ENCODE measurements at places on chromosomes 16 and 17.
A peak's percentile ranks its signal among the peaks of the same experiment; 100 is the strongest.

GRCh38 chr16:81729451-81729850 is 49.6 kb upstream of the PLCG2 start:
- DNase-seq = no peak

DNA sequence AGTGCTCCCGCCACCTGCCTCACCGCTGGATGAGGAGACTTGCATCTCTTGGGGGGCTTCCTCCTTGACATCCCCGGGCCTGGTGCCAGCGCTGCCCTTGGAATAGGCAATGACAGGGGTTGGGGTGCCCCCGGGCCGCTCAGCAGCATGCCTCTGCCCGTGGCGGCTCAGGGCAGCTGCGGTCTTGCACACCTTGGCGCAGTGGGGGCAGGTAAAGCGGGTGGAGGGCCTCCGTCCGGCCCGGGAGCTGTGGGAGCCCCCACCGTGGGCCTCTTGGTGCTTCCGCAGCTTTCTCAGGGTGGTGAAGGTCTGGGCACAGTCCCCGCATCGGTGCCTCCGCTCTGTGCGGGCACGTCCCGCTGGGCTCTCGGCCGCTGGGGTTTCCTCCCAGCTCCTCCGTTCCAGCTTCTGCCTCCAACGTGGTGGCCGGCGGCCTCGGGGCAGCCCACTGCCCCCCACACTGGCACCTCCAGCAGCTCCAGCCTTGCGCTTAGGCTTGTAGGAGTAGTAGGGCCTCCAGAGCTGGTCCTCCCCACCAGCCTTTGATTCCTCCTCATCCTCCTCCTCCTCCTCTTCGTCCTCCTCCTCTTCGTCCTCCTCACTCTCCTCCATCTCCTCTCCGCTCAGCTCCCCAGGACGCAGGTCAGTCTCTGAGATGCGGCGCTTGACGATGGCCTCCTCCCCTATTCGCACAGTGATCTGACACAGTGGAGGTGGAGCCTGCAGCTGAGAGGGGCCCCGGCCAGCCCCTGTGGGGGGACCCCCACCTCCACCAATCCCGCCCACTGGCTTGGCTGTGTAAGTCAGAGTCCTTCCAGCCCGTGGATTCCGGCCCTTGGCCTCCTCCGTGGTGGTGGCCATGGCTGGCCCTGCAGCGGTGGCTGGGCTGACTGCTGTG is 16.7 kb downstream of the ZBTB4 start:
- no peak for DNase-seq

GRCh38 chr16:30535777-30536190 is 1.1 kb upstream of the ZNF747 start:
- peak; percentile 79 for DNase-seq

DNA sequence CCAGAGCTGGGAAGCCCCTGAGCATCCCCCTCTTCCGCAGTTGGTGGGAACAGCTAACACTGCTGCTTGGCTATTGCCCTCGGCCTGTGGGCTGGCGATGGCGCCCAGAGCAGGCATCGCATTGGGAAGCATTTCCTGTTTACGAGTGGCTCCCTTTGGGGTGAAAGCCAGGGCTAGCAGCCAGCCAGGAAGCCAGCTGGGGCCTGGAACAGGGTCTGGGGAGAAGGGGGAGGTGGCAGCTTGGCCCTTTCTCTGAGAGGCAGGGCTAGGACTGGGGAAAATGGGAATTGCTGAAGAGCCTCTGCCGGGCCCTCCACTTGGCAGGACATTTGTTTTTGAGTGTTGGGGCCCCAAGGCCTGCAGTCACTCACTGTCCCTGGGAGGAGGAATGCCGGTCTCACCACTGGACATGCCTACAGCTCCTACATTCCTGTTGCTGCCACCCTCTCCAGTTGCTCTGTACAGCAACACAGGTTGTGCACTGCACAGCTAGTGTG is 2.4 kb upstream of the MTSS2 start:
- DNase-seq = peak; percentile 84

- DNase-seq = no peak
These were observed 74.1 kb downstream of the MYH11 start for GRCh38 chr16:15782573-15783365.

Measured in Right ventricle myocardium inferior (tissue), 1 donor.